ENCODE measurements at places on chromosomes 4 and X.
A peak's percentile ranks its signal among the peaks of the same experiment; 100 is the strongest.

GRCh38 chr4:30028826-30029225, 691.3 kb upstream of the PCDH7 start:
- DNase-seq = no peak

GRCh38 chr4:129988957-129989356, 893.0 kb downstream of the C4orf33 start:
- no peak for DNase-seq

- DNase-seq = no peak
Measured at GRCh38 chr4:152247271-152247975, 288.5 kb downstream of the FBXW7 start.

DNA sequence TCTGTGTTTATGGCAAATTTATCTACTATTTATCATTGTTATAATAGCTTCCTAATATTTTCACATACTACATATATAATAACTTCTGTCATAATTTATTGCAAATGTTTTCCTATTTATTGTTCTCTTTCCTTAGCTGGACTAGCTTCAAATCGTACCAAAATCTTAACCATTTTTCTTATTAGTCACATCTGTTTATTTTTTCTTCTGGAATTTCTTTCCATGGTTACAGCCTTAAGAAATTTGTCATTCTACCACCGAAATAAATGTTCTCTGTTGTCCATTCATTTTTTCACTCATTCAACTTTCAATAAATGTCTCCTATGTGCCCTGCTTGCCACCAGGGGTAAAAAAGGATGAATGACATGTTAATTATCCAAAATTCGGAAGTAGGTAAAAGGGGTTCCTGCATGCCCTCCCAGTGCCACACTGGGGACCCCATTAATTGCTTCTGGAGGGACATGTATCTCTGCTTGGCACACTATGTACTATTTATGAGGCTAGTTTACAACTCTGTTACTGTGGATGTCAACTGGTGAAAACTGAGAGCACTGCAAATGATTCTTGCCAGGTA, 182.1 kb downstream of the SH3KBP1 start:
- DNase-seq = no peak

- no peak for DNase-seq
Measured at GRCh38 chr4:112075129-112075753, 70.0 kb upstream of the FAM241A start.

DNA sequence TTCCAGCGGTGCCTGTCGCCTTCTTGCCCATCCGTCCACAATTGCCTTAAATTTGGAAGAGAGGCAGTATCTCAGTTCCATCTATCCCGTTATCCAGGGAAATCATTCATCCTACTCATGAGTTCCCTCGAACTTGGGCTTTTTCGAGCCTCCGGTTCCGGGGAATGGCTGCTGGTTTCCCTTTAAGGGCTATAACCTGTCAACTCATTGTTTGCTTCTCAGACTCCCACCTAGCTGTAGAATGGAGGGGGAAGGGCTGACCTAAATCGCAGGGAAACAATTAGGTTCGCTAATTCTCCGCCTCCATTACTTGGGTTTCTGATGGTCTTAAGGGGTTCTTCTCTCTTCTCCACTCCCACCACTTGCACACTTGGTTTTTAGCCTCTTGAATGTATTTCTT, 1.2 kb downstream of the UCHL1 start:
- DNase-seq = no peak

DNA sequence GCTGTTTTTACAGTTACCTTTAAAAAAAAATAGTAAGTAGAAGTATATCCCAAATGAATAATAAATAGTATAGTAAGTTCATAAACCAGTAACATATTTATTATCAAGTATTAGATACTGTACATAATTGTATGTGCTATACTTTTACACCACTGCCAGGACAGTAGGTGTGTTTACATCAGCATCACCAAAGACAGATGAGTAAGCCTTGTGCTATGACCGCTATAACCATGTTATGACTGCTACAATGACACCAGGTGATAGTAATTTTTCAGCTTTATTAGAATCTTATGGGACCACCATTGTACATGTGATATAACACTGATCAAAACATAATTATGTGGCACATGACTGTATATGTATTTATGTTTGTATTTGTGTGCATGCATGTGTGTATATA, 27.3 kb downstream of the PABPC4L start:
- no peak for DNase-seq

DNA sequence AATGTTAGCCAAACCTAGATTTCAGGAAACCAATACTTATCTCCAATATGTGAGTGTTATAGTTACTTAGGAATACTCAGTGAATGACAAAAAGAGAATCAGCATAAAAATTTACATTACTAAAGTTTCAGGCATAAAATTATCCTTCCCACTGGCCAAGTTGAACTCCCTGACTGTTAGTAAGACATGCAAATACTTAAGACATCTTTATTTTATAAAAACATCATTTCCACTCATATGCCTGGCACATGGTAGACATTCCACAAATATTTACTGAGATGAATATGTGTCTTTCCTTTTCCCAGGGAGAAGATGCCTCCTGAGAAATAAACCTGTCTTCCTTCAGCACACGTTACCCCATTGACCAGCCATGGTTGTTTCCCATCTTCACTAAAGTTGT, 7.3 kb downstream of the VEGFD start:
- DNase-seq = no peak

- DNase-seq = no peak
Measured at GRCh38 chrX:101028562-101028961, 23.3 kb downstream of the TRMT2B start.

DNA sequence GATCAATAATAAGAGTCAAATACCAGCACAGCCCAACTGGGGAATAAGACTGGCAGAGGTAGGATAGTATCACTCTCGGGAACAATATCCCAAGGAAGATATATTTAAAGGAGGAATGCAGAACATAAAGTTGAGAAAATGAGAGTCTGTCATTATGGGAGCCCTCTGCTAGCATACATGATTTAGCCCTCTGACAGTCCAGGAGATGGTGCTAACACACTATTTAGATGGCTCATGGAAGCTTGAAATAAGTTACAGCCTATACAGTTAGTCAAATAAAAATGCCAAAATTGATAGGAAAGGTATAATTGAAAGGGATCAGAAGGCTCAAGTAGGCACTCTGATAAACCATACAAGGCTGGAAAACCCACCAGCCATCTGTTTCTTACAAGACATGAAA, 201.0 kb upstream of the NEIL3 start:
- DNase-seq = no peak

GRCh38 chrX:110301194-110301593, 16.7 kb downstream of the AMMECR1 start:
- no peak for DNase-seq

- no peak for DNase-seq
Measured at GRCh38 chrX:104854188-104854587, 288.2 kb downstream of the IL1RAPL2 start.

DNA sequence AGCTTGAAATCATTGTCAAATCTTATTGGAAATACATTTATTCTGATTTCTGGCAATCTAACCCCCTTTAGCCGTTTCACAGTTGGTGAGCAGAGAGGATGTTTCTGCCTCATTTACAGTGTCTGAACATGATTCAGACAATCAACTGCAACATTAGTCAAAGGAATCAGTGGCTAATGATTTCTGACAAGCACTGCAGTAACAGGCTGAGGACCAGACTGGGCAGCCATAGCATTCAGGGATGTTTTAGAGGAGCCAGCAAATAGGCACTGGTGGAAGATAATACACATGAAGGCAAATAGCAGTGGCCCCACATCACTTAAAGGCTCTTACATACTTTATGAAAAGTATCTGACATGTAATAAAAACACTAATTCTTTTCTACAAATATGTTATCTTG, 102.8 kb downstream of the TTC29 start:
- DNase-seq = no peak

DNA sequence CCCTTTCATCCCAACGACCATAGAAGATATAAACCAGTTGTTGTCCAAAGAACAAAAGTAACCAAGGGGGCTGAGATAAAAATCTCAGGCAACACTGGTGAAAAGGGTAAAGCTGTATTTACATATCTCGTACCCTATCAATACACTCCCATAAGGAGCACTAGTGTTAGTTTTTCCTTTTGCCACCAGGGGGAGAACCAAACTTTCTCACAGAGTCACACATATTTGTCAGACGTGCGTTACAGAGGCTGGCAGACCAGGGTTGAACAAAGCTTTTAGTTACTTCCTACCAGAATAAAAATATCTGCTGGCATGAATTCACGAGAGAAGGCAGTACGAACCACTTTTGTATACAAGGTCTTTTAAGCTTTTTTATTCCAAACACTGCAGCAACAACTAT, 88.3 kb downstream of the AMELX start:
- no peak for DNase-seq

DNA sequence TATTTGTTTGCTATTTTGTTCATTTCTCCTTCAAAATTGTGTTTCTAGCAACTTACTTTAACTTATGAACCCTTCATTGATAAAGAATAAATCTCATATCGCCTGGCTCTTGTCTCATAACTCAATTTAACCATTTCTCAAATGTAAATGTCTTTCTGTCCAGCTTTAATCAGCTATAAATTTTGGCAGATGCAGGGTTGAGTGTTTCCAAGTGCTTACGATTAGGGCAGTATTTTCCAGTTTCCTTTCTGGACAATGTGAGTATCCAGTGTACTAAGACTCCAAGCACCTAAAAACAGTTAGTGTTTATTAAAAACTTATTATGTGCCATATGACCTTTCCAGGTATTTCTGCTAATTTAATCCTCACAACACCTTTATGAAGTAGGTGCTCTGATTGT, 218.6 kb upstream of the GK2 start:
- DNase-seq = no peak

GRCh38 chr4:36492590-36492989, 211.2 kb downstream of the DTHD1 start:
- no peak for DNase-seq

- no peak for DNase-seq
Measured at GRCh38 chr4:139319571-139319970, 17.3 kb upstream of the NDUFC1 start.

GRCh38 chrX:154457491-154458115, 478 bp upstream of the PLXNA3 start:
- no peak for DNase-seq

GRCh38 chr4:81914623-81915022, 442.9 kb upstream of the RASGEF1B start:
- no peak for DNase-seq

GRCh38 chrX:20362268-20363267, 95.9 kb upstream of the RPS6KA3 start:
- no peak for DNase-seq

DNA sequence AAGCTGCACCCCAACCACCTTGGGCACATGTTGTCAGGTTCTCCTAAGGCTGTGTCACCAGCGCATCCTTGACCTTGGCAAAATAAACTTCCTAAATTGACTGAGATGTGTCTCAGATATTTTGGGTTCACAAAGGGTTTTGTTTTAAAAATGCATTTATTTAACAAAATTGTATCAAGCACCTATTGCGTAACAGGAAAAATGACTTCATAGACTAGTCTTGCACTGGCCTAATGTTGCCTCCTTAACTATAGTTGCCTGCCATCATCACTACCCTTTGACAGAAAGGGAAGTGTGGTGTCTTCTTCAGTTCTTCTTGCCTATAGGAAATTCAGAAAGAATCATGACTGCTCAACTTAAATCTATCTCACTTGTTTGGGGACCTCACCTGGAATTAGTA, 374.2 kb downstream of the SH2D1A start:
- no peak for DNase-seq

GRCh38 chr4:130747842-130748241, 1651.9 kb downstream of the C4orf33 start:
- no peak for DNase-seq

DNA sequence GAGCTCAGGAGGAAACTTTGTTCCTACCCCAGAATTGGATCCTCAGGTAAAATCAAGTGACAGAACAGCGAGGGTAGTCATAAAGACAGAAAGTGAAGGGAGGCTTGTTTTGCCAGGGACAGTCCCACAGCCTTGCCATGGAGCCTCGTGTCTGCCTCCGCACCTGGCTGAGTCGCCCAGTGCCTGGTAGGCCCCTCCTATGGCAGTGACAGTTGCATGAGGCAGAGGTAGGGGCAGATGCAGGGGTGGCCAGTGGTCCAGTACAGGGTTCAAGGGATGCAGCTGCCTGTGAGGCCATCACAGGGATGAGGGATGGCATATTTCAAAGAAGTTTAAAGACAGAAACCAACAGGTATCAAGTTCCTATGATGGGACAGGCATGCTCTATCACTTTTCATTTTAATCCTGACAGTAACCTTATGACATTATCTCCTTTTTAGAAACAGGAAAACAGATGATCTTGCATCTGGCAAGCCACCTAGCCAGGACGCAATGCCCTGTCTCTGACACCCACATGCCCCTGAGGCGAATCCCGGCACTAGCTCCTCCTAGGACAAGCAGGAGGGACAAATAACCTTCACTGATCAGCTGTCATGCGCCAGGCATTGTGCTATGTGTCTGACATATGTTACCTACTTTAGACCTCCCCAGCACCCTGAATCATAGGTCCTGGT, 127.4 kb upstream of the ENPP6 start:
- peak; percentile 40 for DNase-seq

- DNase-seq = no peak
Measured at GRCh38 chrX:101462892-101463291, 22.4 kb upstream of the ARMCX4 start.

DNA sequence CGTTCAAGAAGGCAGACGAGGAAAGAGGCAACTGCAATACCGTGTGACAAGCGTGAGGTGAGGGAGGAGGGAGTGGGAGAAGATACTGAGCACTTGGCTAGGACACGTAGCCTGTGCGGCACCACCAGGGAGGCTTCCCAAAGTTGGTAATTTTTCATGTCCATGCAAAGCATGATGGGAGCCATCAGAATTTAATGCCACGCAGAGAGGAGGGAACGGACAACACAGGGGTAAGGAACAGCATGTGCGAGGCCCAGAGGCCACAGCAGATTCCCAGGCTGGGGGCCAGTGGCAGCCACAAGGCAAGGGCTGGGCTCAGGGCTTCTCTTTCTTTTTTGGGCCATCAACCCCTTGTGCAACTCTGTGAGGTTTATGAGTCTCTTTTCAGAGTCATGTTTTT, 11.0 kb upstream of the CLDN24 start:
- DNase-seq = no peak

GRCh38 chrX:34332334-34332733, 200.2 kb upstream of the FAM47A start:
- DNase-seq = no peak

DNA sequence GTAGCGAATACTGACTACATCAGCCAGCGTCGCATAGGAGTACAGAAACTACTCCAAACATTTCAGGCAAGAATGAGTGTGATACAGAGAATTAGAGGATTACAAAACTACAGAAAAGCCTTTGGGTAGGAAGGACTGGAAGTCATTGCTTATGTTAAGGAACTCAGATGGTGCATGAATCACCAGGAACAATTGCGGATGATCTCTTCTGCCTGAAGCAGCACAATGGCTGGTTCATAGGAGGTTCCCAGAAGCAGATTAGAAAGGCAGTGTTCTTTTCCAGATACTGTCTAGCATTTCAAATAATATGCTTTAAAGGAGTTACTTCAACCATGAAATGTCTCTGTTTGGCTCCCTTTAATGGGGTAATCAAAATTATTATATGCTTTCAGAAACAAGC, 42.5 kb upstream of the MAP9 start:
- DNase-seq = no peak

Measured in right atrium auricular region (tissue), 2 donors.